ENCODE measurements at places on chromosomes 1 and 21.

GRCh38 chr1:212635141-212635631, 26.6 kb downstream of the ATF3 start:
- no peak for DNase-seq

GRCh38 chr1:50135716-50136115, 27.0 kb downstream of the ELAVL4 start:
- DNase-seq: no peak

DNA sequence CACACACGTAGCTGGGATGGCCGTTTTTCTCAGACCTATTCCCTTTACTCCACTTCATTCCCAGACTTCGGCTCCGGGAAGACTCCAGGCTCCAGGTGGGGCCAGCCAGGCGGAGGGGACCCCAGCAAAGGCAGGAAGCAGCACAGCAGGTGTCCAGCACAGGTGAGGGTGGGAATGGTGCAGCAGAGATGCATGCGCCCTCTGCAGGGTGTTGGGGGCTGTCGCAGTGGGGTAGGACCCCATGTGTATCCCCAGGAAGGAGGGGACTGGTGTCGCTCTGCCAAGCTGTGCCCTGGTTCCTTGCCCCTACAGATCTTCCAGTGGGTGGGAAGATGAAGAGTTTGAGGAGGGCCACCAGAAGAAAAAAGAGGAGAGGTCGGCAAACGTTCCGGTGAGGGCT, 5.3 kb downstream of the TTC24 start:
- no peak for DNase-seq

DNA sequence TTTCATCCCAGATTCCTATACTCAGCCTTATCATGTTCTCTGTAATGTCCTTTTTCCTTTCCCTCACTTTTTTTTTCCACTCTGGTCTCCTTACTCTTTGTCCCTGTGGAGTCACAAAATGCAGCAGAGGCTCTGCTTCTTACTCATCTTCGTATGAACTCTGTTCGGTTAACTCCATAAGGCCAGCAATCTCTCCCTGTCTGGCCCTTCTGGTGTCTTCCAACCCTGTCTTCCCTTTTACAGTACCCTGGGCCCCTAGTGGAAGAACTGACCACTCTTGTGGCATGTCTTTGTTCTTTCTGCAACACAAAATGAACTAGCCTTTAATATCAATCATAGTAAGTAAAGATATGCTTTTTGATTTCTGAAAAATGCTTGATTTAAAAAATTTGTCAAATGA, 7.1 kb downstream of the CD101 start:
- no peak for DNase-seq

DNA sequence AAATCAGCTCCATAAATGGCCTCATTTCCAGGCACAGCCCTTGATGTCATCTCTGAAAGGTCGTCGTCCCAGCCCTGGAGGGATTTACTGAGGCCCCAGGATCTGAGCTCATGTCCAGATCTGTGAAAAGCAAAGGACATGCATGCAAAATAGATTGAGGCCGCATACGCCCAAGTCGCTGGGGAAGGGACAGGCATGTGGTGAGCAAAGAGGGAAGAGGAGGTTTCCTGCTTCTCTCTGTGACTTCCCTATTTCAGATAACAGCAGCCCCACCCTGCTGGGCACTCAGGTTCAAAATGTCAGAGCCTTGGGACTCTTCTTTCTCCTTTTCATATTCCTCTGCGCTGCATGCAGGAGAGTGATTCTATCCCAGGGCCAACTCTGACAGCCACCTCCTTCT, 197.2 kb downstream of the ADSS2 start:
- DNase-seq: no peak

DNA sequence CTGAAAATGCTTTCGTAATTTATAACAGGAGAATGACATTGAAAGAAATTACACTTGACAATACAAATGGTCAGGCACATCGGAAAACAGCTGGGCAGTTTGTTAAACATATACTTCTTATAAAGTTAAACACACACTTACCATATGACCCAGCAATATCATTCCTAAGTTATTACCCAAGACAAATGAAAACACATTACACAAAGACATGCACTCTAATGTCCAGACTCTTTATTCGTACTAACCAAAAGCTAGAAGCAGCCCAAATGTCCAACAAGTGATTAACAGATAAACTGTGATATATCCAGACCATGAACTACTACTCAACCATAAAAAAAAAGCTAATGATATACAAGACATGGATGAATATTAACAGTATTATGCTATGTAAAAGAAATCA, 8.5 kb downstream of the AKT3 start:
- DNase-seq: no peak

Measured in A549 (cell line).